ENCODE measurements at places on chromosomes 7 and 10.
A peak's percentile ranks its signal among the peaks of the same experiment; 100 is the strongest.

GRCh38 chr7:50628434-50629084 is 63.4 kb upstream of the DDC start:
- DNase-seq: no peak

- DNase-seq: no peak
Observed at GRCh38 chr10:131810036-131810804, 90.6 kb upstream of the PPP2R2D start.

- no peak for DNase-seq
Observed at GRCh38 chr7:51591223-51591622, 274.6 kb upstream of the COBL start.

GRCh38 chr7:43649755-43650274 is 66.9 kb downstream of the STK17A start:
- DNase-seq: no peak

- no peak for DNase-seq
Observed at GRCh38 chr10:43079856-43080255, 3.0 kb downstream of the RET start.

DNA sequence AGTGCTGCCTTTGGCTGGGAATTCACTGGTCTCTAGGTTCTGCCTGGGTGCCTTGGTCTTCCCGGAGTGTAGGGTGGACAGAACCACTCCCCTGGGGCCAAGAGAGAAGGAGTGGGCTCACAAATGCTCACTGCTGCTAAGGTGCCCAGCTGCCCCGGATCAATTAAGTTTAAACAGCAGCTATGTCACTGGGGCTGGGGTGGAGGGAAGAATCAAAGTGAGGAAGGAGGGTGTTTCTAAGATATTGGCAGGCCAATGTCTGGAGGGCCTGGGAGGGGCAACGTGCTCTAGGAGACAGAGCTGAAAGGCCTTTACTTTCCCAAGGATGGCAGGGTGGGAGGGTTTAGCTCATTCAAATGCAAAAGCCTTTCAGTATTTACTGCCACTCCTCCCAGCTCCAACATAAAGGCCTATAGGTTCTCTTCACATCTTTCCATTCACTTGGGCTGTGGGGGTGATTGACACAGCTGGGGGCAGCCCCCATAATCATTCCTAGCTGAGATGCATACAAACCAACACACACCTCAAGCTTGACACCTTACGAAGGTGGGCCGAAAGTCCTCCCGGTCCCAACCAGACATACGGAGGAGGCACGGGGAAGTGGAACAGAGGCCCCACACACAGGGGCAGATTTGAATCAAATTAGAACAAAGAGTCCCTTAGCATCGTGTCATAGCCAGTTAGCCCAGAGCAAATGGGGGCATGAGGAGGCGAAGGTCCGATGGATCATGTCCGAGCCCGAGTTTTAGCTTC is 108.0 kb upstream of the EFCAB10 start:
- DNase-seq: no peak

DNA sequence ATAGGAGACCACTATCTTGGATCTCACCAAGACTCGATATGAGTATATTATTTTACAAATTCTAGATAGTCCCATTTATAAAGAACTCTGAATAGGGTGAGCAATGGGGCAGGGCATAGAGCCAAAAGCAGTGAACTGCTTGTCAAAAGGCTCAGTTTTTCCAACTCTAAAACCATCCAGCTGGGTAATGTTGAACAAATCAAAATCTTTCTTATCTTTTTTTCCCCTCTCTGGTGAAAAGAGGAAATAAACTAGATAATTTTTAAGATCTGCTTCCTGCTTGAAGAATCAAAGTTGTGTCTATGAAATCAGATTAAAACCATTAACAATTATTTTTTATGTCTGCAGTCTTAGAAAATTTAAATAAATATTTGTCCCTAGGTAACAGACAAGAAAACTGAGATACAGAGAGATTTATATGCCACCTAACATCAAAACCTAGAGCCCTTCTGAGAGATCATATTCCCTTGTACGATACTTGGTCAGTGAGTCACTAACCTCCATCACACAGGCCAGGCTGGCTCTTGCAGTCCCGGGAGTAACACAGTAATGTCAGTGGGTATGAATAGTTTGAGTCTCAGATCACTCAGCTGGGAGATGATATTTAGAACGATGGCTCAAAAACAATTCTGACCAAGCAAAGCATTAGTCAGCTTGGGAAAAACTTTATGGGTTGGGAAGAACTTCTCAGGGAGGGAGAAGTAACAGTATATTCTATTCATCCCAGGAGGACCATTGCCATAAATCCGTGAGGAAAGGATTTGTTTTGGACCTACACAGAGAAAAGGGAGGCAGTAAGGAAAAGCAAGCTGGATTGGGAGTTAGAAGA is 178.8 kb downstream of the REEP3 start:
- no peak for DNase-seq

DNA sequence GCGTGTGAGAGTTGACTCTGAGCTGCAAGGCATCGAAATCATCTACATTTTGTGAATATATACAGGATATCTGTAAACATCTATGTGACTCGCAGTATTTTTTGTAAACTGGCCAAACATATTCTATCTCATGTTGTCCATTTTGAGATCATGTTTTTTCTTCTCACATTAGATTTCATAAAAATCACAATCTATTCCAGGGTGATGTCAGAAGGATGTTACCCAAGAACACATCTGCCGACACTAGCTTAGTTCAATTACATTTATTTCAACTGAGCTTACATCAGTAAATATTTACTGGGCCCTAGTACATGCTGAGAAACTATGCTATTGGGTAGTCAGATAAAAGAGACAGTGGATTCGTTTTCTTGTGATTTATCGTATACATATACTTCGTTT is 2.5 kb upstream of the BUB3 start:
- no peak for DNase-seq

DNA sequence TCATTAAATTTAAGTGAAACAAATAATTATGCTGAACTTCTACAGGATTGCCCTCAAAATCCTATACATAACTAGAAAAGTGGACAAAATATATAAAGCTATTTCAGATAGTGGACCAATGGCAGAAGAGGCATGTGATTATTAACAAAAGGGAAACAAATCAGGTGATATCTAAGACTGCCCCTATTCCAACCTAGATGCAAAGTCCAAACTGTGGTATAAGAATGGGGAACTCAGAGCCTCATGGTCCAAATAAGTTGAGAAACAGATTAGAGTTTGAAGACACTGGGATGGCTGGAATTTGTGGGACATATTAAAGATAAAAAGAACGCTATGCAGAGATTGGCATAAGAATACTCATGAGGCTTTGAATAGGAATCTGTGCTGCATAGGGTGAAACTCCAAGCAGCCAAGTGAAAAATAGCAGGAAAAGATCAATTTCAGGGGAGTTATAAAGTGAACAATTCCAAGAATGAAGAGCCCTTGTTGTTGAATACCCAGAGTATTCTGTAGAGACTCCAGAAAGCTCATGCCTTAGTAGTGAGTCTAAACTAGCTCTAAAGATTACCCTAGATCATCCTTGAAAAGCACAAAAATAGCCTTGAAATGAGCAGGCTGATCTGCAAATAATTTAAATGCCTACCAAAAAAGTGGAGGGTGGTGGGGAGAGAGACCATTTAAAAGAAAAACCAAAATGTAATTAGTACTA is 152.4 kb downstream of the IMMP2L start:
- DNase-seq: no peak

GRCh38 chr10:122163174-122164022 is 107.7 kb upstream of the BTBD16 start:
- no peak for DNase-seq

- no peak for DNase-seq
Observed at GRCh38 chr7:133778472-133778871, 348.7 kb upstream of the LRGUK start.

- DNase-seq: no peak
Observed at GRCh38 chr10:92832998-92833650, 15.2 kb upstream of the EXOC6 start.

- no peak for DNase-seq
Observed at GRCh38 chr10:50554995-50555568, 68.7 kb downstream of the SGMS1 start.

DNA sequence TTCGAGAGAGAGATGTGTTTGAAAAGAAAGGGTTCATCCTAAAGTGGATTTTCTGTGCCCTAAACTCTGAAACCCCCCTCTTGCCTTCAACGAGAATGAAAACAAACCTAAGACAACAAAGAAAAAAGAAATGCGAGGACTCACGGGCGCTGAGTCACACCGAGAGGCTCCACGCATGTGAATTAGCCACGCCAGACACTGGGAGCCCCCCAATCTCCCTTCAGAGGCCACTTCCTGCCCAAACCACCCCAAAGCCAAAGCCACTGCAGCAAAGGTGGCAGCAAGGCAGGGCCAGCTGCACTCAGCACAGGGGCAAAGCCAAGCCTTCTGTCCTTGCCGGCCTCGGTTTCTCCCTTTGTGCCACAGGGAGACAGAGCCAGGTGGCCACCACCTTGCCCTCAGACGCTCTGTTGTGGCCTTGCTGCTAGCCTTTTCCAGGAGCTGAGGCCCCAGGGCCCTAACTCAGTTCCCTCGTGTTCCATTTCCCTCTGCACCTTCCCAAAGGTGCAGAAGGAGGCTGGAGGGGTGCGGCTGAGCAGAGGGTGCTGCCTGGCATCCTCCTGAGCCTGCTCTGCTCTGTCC is 93.3 kb downstream of the FAM53B start:
- DNase-seq: no peak

- peak; percentile 46 for DNase-seq
Observed at GRCh38 chr7:30974605-30975255, 11.0 kb downstream of the GHRHR start.

DNA sequence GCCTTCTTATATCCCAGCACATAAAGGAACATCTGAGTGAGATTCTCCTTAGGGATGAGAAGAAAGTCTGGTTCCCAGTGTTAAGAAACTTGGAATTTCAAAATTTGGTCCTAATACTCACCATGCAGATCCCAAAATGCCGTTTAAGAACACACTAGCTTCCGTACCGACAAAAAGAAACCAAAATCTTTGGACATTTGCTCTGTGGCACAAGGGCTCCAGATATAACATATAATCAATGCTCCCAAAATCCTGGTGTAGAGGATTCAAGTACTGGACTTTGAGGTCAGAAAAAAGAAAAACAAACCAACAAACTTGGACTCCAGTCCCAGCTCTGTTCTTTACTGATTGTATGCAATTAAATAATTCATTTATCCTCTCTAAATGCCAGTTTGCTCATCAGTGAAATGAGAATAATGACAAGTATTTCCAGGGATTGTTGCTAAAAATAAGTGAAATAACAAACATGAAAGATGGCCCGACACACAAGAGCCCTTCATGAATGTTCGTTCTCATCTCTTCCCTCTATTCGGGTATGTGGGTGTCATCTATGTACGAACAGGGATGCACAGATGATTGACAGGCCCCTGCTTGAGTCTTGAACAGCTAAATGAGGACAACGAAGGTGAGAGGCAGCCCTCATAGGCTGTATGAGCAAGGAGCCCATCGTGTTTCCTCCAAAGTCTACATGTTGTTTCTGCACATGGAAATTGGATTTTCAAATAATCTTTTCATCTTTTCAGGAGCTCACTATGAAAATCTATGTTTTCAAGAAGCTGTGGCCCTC is 48.6 kb upstream of the NEBL start:
- no peak for DNase-seq

GRCh38 chr7:84122582-84123360 is 71.8 kb downstream of the SEMA3A start:
- DNase-seq: no peak

GRCh38 chr10:26841733-26842317 is 18.9 kb downstream of the ABI1 start:
- DNase-seq: no peak

- DNase-seq: no peak
Observed at GRCh38 chr10:123643315-123643714, 22.8 kb upstream of the GPR26 start.

DNA sequence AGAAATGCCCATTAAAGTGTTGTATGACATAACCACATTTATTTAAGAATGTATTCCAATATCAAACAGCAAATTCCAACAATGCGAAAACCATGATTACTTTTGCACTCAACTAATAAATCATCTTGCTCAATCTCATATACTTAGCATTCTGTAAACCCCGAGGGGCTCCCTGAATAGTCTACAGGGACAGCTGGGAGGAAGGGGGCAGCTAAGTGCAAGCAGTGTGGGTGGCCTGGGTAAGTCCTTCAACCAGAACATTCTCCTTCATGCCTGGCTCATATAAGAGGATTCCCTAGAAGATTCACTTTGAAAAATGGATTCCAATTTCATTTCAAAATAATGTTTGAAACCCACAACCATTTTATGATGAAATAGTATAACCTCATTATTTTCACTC is 355.5 kb downstream of the CDC14C start:
- no peak for DNase-seq

- peak; percentile 36 for DNase-seq
Observed at GRCh38 chr10:96512524-96513304, 1.0 kb downstream of the TLL2 start.

GRCh38 chr7:50659329-50659965 is 94.2 kb upstream of the DDC start:
- no peak for DNase-seq

GRCh38 chr10:20817116-20817515 is 80.0 kb downstream of the NEBL start:
- DNase-seq: no peak

DNA sequence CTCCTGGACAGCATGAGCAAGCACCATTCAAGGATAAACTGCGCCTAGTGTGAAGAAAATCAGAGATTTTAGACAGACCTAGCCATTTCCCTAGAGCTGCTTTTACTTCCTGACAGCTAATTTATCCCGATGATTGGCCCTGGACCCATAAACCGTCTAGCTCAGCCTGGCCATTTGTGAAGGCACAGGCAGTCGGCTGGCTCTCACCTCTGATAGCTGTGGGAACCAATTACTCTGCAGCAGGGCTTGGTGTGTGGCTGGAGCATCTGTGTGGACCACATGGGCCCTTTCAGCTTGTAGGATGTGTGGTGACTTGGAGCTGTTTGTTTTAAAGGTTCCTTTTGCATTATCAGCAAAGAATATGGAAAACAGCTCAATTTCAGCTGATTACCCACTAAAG is 111.1 kb upstream of the NPY start:
- DNase-seq: no peak

DNA sequence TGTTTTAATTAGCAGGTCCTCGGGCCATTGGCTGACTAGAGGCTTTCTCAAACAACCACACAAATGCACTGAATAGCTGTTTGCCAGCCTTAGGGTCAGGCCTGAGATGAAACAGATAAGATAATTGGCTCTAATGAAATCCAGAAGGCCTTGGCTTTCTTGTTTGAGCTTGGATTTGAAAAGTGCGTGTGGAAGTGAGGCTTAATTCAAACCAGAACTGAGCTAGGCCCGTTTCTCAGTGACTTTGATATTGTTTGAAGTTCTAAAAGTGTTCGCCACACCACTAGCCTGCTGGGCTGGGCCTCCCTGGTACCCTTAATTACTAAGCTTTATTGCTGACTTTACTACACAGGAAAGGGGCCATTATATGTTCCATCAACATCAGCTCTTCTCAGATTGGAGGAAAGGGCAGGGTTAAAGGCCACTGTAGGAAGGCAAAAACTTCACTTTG is 270.6 kb downstream of the TWIST1 start:
- no peak for DNase-seq

DNA sequence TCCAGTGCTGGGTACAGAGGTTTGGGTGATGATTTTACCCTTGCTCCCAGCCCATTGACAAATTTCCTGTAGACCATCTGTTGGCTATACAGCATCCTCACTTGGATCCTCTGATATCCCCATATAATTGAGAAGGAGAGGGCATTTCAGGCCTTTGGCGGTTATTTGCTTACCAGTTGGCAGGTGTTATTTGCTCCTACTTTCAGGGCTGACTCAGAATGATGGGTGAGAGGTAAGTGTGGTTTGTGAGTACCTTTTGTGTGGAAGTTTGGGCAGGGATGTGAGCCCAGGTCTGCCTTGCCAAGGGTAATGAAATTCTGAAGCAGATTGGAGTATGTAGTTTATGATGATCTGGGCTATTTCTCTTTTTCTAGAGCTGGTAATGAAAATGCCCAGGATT is 93.6 kb downstream of the LRMDA start:
- DNase-seq: no peak

- no peak for DNase-seq
Observed at GRCh38 chr7:54858008-54858692, 99.1 kb upstream of the SEC61G start.

All from left ventricle myocardium inferior (tissue), 1 donor.